ENCODE measurements at places on chromosomes 16 and 17.
A peak's percentile ranks its signal among the peaks of the same experiment; 100 is the strongest.

GRCh38 chr16:66948134-66948836 is 12.8 kb upstream of the CES3 start:
- no peak for DNase-seq

GRCh38 chr17:47176389-47176826 is 12.7 kb downstream of the CDC27 start:
- DNase-seq: no peak

DNA sequence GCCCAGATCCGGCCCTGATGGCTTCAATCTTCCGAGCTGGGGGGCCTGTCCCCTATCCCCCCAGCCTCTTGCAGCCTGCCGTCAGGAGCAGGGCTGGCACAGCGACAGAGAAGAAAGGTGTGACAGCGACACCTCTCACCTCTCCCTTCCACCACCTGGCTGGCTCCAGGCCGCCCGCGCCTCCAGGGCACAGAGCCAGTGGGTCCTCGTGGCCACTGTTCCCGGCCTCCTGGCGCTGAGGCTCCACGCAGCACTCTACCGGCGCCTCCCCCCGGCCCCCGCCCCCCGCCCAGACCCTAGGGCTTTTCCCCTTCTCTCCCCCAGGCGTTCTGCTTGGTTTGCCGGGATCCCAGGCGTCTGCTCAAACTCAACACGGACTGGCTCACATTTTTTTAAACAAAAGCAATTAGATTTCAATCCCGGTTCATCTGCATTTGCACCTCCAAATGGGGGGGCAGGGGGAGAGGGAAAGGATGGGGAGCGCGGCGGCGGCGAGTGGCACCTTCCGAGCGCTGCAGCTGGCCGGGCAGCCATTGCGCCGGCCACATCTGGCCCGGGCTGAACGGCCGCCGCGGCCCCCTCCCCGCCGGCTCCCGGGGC is 12.8 kb upstream of the CBX8 start:
- DNase-seq: no peak

GRCh38 chr16:23092072-23092800 is 57.0 kb downstream of the USP31 start:
- no peak for DNase-seq

GRCh38 chr17:82148997-82149396 is 51.0 kb upstream of the FASN start:
- no peak for DNase-seq

- DNase-seq: no peak
These were observed 253.5 kb downstream of the KCNJ2 start for GRCh38 chr17:70422862-70423261.

DNA sequence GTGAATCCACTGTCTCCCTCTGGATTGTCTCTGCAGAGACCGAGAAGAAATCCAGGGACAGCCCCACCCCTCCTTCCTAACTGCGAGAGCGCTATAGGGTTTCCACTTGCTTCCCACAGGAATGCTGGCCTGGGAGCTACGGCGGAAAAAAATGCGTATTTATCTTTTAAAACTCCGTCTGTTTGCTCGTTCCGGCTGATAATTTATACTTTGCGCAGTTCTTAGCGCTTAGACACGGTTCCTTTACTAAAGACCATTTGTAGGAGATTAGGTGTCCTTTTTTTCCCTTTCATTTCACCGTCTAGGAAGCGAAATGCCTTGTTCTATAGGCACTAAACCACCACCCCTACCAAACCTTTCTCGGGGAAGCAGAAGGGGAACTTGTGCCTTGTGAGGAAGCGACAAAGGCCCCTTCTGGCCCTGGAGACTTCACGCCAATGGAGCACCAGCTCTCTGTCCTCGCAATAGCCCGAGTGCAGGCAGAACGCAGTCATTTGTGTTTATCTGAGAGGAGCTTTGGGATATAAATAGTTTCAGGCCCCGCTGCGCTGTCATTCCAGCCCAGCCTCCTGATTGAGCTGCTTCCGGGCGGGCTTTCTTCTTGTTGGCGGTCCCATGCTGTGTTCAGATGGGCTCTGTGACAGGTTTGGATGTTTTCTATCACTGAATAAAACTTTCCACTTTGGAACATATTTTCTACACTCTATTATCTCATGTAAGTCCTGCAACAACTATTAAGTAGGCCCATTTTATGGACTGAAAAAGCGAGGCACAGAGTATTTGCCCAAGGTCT is 791 bp upstream of the SUPT4H1 start:
- DNase-seq: peak; percentile 81

GRCh38 chr17:48952904-48953303 is 8.3 kb upstream of the SNF8 start:
- no peak for DNase-seq

- DNase-seq: no peak
These were observed 13.9 kb downstream of the MYL4 start for GRCh38 chr17:47223007-47223406.

DNA sequence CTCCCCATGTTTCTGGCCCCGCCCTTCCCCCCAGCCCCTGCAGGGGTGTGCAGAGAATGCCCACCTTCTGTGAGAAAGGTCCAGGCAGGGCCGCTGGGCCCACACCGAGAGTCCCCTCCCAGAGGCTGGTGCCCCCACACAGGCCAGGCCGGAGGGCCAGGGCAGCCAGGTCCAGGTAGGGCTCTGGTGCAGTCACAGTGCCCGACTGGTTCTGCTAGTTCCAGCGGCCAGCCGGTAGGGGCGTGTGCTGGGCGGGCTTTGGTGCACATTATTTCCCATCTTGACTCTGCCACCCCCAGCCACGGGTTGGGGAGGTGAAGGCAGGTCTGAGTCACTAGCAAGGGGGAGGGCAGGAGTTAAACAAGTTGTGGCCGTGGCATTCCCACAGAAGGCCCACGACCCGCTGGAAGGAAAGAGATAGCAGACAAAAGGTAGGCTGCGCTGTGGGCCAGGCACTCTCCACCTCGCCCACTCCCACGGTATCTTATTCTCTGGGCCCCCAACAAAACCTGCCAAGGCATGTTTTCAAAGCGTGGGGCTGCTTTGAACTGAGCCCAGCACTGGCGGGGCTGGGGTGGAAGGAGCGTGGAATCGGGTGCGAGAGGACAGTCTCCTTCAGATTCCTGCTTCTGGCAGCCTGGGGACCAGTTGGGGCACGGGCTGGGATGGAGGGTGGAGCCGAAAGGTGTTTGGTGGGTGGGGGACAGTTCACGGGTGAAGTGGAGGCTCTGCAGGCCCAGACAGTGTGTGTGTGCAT is 1.9 kb downstream of the EPN3 start:
- DNase-seq: peak; percentile 62

DNA sequence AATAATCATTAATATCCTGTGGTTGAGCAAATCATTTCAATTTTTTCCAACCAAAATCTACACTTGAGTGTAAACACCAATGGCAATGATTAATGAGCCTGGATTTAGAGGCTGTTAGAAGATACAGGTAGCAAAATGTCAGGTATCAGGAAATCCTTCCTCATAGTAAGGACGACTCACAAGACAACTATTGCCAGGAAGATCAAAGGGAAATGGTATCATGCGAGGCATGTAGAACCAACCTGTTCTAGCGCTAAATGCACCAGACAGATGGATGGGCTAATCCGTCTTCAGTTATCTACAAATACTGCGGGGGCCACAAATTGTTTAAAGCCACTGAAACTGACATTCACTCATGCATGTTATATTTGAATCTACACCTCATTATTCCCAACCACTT is 28.1 kb downstream of the TOX3 start:
- no peak for DNase-seq

DNA sequence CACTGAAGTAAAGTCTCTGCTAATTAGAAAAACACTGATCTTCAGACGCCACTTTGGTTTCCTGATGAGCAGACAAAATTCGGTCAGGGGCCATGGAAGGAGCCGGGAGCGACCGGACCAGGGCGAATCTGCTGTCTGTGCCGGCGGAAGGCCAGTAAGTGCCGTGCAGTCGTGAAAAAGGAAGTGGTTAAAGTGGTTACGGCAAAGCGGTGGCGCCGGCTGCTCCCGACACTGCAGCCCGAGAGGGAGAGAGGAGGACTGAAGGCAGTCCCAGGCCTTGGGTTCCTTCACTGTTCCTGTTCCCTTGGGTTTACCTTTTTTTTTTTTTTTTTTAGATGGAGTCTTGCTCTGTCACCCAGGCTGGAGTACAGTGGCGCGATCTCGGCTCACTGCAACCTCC is 17.3 kb upstream of the HEXD start:
- no peak for DNase-seq

DNA sequence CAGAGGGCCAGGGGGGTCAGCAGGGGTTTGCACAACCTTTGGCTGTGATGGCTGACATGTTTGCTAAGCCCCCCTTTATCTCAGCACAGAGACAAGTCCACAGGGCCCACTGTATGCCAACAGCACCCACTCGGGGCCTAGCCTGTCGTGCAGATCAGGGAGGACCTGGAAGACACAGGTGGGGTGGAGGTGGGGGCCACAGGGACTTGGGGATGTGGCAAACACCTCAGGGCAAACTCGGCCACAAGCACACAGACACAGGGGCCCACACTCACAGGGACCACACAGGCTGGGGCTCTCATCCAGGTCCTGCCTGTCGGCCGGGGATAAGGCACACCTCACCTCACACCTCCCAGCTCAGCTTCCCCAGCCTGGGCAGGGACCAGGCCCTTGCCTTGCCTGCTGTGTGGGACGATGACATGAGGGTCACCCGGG is 87.9 kb downstream of the C16orf78 start:
- DNase-seq: no peak

DNA sequence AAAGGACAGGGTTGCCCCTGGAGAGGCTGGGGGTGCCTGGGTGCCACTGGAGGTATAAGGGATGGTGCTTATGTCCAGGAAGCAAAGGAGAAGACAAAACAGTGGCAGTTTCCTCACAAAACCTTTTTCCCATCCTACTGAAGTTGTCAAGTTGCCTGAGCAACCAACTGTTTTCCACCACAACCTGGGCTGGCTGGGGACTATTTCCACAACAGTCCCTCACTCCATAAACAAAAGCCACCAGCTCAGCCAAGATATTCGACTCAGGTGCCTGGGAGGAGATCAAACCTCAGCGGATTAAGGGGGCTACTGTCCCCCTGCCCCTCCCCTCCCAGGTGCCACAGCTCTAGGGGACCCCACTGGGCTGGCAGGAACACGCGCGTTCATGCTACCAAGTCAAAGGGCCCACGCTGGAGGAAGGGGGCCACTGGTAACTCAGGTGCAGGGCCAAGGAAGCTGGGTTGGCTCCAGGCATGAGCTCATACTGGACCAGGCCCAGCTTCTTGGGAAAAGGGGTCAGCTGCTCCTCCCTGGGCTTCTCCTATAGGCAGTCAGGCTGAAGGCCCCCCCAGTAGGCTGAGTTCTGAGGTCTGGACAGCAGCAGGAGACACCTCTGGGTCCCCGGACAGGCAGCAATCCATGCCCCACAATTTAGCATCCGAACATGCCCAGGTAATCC is 45.7 kb upstream of the MRPS23 start:
- peak; percentile 70 for DNase-seq

GRCh38 chr16:17289050-17289449 is 181.7 kb downstream of the XYLT1 start:
- no peak for DNase-seq

- DNase-seq: peak; percentile 96
These were observed 109.5 kb downstream of the YPEL2 start for GRCh38 chr17:59440757-59441463.

DNA sequence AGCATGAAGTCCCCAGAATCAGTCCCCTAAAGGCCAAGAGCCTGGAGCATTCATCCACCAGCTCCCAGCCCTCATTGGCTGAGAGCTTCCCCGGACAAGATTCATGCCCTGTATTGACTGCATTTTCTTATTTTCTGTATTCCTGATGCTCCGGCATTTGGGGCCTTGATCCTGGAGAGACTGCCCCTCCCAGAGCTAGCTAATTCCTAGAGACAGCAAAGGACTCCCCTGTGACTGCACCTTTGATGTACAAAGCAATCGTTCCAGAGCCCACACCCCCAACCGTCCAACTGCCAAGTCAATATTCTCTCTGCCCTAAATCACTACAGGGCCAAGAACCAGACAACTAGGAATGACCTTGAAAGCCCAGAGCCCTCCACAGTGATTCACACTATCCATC is 93.4 kb upstream of the CDH5 start:
- DNase-seq: no peak

- peak; percentile 59 for DNase-seq
These were observed at the start of gene RNF157 for GRCh38 chr17:76240461-76241203. TSS of gene RNF157 (minus strand) at chr17:76240493. CDS start at chr17:76240240, 253 bp downstream.

GRCh38 chr16:85384833-85385462 is 228.2 kb upstream of the GSE1 start:
- no peak for DNase-seq

DNA sequence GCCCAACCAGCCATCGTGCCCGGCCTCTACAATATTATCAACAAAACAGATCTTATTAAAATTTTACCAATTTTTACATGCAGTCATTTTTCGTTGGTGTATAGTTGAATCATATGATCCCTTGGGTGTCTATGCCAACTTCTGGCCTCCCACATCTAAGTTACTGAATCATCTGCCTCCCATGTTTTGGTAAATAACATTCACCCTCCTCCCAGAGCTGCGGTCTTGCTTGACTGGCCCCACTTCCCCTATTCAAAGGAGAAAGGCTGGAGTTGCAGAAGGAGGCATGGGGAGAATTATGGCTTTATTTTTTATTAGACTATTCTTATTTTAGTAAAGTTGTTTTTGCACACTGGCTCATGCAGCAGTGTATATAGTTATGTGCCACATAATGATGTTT is 18.5 kb upstream of the CCL23 start:
- DNase-seq: no peak

DNA sequence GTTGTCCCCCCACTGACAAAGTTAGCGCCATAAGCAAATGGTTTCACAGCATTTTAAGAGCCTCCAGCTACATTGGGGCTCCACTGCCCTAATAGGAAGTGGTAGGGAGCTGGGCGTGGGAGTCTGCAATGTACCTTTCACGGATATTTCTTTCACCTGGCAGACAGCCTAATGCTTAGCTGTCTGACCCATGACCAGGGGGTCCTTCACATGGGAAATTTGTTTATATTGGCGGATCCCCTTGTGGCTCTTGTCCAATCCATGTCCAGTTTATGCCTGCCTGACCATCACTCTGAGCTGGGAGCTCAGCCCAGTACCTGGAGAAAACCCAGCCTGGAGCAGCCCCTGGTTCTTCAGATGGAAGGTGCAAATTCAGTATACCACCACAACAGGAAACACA is 145.0 kb downstream of the ZNF18 start:
- no peak for DNase-seq

DNA sequence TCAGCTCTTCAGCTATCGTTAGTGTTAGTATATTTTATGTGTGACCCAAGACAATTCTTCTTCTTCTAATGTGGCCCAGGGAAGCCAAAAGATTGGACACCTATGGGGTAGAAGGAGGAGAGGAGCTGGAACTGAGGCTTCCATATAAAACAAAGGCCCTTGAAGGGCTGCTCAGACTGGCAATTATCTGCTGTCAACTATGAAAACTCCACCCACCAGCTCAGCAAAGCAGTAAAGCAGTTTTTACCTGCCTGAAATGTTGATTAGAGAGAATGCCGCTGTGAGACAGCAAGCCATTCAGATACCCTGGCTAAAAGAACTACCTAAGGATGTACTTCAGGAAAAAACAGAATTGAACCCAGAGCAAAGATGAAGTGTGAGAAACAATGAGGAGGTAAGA is 45.9 kb upstream of the GNAO1 start:
- DNase-seq: peak; percentile 60

- DNase-seq: no peak
These were observed 159.7 kb downstream of the CEP112 start for GRCh38 chr17:66032082-66032712.
